CD8-positive, alpha-beta memory T cell (primary cell): ENCODE measurements at places on chromosomes 7 and 10. TPM values are rescaled to one million over a fixed set of nuclear protein-coding genes. Genes with fewer than 3 reads are reported as not detected.
A peak's percentile ranks its signal among the peaks of the same experiment; 100 is the strongest.

DNA sequence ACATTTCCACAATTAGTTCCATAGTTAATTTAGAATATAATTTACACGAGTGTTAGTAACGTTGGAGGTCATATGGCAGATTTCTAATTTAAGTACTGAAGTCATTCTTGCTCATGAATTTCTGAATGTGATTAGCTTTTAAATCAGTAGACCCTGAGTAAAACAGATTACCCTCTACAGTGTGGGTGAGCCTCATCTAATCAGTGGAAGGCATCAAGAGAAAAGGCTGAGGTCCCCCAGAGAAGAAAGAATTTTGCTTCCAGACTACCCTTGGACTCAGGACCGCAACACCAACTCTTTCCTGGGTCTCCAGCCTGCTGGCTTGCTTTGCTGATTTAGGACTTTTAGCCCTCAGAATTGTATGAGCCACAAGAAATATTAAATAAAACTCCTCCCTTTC lies 33.2 kb downstream of the IFT22 start:
- no peak overlapping the region for H3K4me3 ChIP-seq
- peaks cover 6% of the 10 kb centered on the region for H3K27me3 ChIP-seq

DNA sequence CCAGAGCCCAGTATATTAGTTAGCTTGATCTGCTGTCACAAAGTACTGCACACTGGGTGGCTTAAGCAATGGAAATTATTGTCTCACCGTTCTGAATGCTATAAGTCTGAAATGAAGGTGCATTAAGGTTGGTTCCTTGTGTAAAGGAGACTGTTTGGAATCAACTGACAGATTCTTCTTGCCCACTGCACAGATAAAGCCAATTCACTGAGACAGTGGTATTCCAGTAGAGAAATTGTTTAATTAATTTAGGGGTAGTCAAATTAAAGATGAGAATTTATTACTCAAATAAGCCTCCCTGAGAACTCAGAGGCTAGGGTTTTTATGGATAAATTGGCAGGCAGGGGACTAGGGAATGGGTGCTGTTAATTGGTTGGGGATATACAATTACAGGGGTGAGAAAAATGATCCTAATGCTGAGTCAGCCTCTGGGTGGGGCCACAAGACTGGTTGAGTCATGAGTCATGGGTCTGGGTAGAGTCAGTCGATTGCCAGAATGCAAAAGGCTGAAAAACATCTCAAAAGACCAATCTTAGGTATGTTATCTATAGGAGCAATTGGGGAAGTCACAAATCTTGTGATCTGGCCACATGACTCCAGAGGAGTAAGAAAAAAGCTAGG lies 23.5 kb upstream of the SAMD9L start:
- no peaks in the 10 kb centered on the region for H3K27me3 ChIP-seq

DNA sequence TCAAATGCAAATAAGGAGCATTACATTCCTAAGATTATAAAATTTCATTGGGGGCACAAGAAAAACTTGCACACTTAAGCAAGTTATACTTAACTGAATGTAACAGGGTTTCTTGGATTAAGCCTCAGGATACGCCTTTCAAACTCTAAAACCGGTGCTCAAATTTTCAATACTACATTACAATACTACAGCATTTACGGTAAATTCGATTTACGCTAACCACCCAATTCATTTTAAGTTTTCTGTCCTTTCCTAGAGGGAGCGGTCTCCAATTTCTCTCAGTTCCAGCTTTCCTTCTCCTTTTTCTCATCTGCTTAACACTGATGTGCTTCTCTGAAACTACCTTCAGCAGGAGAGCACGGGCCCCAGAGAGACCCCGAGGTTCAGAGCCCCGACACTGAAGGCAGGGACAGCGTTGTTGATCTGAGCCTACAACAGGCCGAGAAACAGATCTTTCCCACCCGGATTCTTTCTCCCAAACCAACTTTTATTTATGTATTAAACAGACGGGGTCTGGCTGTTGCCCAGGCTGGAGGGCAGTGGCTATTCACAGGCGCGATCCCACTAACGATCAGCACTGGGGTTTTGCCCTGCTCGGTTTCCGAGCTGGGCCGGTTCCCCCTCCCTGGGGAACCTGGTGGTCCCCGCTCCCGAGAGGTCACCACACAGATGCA lies 798 bp downstream of the ZNF425 start:
- H3K27ac ChIP-seq: peak overlapping the region; percentile 96
- no peaks in the 10 kb centered on the region for H3K27me3 ChIP-seq
- peaks cover 14% of the 10 kb centered on the region for H3K4me1 ChIP-seq

DNA sequence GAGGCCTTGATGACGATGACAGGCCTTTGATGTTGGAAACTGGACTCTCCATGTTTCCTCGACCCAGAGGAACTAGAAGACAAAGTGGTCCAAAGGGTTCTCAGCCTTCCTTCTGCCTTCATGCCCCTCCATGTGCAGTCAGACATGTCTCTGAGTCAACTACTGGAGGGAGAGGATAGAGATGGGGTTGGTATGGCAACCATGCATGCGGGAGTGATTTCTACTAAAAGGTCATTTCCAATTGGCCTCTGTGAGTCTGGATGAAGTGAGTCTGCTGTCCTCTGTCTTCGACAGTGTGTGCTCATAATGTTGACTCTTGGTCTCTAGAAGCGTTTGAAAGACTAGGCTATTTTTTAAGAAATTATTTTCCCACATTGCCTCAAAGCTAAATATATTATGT lies 29.2 kb downstream of the STK17A start:
- H3K36me3 ChIP-seq: peaks cover 43% of the 10 kb centered on the region
- H3K27me3 ChIP-seq: no peaks in the 10 kb centered on the region
- H3K27ac ChIP-seq: no peak overlapping the region
- H3K4me3 ChIP-seq: no peak overlapping the region

TRIL gene
- not detected for total RNA-seq

DNA sequence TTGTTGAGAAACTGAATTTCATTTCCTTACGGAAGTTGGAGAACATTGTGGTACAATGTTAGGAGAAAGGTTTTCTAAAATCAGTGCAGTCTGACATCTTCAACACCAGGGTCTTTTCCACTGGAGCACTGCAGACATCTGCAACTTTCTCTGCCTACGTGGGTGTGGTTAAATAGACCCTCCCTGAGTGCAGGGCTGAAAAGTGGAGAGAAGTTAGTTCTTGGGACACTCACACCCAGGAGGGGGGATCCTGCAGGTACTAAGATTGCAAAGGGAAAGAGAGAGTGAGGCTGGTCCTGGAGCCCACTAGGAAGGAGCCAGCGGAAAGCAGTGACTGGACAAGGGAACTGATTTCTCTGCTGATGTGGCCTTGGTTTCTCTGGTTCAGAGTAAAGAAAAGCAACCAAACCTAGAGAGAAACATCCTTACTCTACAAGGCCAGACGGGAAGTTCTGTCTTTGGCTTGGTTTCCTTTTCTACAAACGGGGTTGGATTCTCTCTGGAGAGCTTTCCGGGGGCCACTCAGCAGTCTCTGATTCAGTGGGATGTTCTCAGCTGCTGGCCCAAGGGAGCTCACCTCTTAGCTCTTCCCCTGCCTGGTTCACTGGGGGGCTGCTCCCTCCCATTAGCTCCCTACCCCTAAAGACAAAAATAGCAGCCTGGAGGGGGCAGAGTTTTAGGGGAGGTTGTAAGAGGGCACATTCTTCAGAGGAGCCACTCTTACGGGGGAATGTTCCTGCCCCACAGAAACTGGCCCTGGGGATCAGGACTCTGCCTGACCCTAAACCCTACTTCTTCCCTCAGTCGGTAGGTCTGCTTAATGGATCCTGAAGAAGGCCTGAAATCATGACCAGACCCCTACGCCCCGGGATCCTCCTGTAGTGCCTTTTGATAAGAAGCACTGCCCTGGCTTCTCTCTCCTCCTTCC lies 2.7 kb downstream of the UPP1 start:
- no peak overlapping the region for H3K27ac ChIP-seq
- H3K27me3 ChIP-seq: no peaks in the 10 kb centered on the region
- H3K4me3 ChIP-seq: no peak overlapping the region
- H3K36me3 ChIP-seq: peaks cover 26% of the 10 kb centered on the region
- peaks cover 71% of the 10 kb centered on the region for H3K4me1 ChIP-seq

GRCh38 chr7:1027242-1028043 lies 16.9 kb upstream of the GPR146 start:
- DNase-seq: no peak
- no peaks in the 10 kb centered on the region for H3K36me3 ChIP-seq
- no peaks in the 10 kb centered on the region for H3K27me3 ChIP-seq
- peak overlapping the region; percentile 87 for H3K27ac ChIP-seq
- peak overlapping the region; percentile 69 for H3K4me3 ChIP-seq

GRCh38 chr7:91156316-91157185 lies 107.7 kb upstream of the FZD1 start:
- H3K27me3 ChIP-seq: no peaks in the 10 kb centered on the region
- no peak for DNase-seq
- H3K36me3 ChIP-seq: no peaks in the 10 kb centered on the region
- H3K4me1 ChIP-seq: no peaks in the 10 kb centered on the region
- no peak overlapping the region for H3K27ac ChIP-seq
- H3K4me3 ChIP-seq: no peak overlapping the region

SPDYE8 gene
- total RNA-seq: not detected

DNA sequence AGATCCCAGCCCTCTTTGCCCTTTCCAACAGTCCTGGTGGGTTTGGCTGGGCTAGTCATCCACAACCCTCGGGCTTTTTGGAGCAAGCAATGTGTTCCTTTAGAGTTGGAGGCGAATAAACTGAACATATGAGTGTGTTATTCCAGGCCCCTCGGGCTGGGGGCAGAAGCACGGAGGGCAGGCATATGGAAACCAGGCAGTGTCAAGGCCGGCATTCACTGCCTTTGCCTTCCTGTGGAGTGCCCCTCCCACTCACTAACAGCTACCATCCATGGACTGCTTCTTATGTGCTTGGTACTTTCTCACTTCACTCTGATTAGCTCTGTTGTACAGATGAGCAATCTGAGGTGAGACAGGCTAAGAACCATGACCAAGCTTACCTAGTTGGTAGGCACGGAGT lies 53.9 kb upstream of the EFCAB10 start:
- no peaks in the 10 kb centered on the region for H3K4me1 ChIP-seq
- no peaks in the 10 kb centered on the region for H3K27me3 ChIP-seq
- peaks cover 31% of the 10 kb centered on the region for H3K36me3 ChIP-seq
- DNase-seq: no peak
- H3K4me3 ChIP-seq: no peak overlapping the region
- no peak overlapping the region for H3K27ac ChIP-seq

OR13A1 gene
- total RNA-seq: not detected

HOXA4 gene
- not detected for total RNA-seq

GRCh38 chr10:88413412-88413811 lies 169.7 kb downstream of the RNLS start:
- H3K4me1 ChIP-seq: no peaks in the 10 kb centered on the region
- no peak overlapping the region for H3K27ac ChIP-seq
- no peaks in the 10 kb centered on the region for H3K36me3 ChIP-seq
- H3K4me3 ChIP-seq: no peak overlapping the region

DNA sequence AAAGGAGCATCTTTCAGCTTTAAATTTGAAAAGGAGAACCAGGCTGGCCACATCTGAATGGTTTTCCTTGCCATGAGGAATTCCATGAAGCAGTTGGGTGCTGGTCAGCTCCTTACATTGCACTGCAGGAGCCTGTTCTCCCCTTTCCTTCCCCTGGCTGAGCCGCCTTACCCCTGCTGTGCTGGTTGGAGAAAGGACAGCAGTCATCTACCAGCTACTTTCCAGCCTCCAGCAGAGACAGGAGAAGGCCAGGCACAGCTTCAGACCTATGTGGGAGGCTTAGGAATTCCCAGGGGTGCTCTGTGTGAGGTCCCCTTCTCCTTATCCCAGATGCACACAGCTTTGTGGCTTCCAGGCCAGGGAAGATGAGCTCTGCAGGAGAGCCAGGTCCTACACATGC lies 4.7 kb downstream of the C10orf71 start:
- H3K36me3 ChIP-seq: no peaks in the 10 kb centered on the region
- H3K4me3 ChIP-seq: no peak overlapping the region
- peak overlapping the region; percentile 9 for H3K27ac ChIP-seq
- no peaks in the 10 kb centered on the region for H3K4me1 ChIP-seq

- peaks cover 6% of the 10 kb centered on the region for H3K27me3 ChIP-seq
- no peaks in the 10 kb centered on the region for H3K4me1 ChIP-seq
- H3K27ac ChIP-seq: no peak overlapping the region
- H3K4me3 ChIP-seq: no peak overlapping the region
- DNase-seq: no peak
Measured at GRCh38 chr7:148397985-148398384, 192.6 kb upstream of the C7orf33 start.

DNA sequence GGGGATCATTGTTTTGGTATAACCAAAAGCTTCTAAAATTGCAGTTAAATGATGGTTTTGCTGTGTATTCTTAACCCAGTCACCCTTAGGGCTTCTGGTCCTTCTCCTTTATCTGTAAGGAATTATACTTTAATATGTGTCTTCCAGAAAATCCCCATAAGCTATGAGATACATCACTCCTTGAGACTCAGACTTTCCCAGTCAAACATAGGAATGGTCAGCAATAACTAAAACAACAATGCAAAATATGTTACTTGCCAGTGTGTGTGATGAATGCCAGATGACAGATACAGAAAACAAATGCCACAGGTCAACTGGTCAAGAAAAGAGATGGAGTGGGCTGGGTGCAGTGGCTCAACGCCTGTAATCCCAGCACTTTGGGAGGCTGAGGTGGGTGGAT lies 10.1 kb downstream of the ADD3 start:
- no peak for DNase-seq
- no peak overlapping the region for H3K27ac ChIP-seq

GRCh38 chr7:126750207-126750911 lies 502.4 kb downstream of the GRM8 start:
- H3K4me3 ChIP-seq: no peak overlapping the region
- no peak overlapping the region for H3K27ac ChIP-seq
- H3K27me3 ChIP-seq: no peaks in the 10 kb centered on the region
- H3K4me1 ChIP-seq: no peaks in the 10 kb centered on the region

DNA sequence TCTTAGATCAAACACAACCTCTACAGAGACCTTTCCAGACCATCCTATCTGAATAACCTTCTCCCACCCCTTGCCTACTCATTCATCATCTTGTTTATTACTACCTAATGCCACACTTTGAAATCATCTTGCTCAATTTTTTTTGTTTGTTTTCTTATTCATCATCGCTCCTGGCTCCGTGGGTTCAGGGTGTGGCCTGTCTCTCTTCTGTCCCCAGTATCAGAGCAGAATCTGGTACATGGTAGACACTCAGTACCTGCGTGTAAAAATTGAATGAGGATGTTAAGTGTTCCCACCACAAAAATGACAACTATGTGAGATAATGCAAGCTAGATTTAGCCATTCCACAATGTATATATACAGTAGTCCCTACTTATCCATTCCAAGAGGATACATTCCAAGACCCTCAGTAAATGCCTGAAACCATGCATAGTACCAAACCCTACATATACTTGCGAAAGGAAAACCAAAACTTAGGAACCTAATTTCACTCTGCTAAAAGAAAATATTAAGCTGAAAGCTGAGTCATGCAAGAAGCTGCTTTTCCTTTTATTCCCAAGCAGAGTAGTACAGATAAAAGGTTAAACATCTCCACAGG lies 72.1 kb upstream of the SEC61G start:
- H3K36me3 ChIP-seq: no peaks in the 10 kb centered on the region
- H3K4me1 ChIP-seq: no peaks in the 10 kb centered on the region
- H3K27ac ChIP-seq: no peak overlapping the region
- H3K27me3 ChIP-seq: no peaks in the 10 kb centered on the region
- H3K4me3 ChIP-seq: no peak overlapping the region

ECHDC3 gene
- total RNA-seq: 0.77 TPM

CPN1 gene
- total RNA-seq: not detected

PLPP4 gene
- not detected for total RNA-seq
